ENCODE measurements at places on chromosomes 7 and 10.

DNA sequence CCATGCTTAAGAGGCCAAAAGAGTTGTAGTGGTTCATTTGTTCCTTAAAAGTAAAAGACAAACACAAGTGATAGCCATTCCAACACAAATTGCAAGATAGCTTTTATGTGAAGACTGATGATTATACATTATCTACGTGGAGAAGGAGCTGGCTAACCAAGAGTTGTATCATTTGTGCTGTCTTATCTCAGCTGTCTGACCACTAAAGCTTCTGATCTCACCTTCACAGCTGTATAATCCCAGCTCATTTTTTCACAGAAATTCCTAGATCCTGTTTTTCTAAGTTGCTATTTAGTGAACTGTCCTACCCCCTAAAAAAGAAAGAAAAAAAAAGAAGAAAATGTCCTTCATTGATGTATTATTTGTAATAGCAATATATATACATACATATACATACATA is 9.8 kb downstream of the USP6NL start:
- no peak for DNase-seq

DNA sequence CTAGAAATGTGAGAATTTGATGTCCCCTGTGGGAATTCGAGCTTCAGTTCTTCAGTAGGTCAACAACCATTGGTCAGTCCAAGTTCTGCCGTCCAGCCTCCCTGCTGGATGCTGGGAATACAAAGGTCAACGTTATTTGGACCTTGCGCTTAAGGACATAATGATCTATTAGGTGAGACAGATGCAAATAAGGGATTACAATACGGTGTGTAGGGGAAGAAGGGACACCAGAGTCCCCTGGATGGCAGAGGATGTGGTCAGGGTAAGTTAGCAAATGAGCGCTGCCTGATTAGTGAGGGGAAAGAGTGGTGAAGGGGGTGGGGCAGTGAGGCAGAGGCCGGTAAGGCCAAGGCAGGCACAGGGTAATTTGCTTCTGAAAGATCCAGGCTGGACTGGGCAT is 16.2 kb downstream of the CCNY start:
- DNase-seq: no peak

GRCh38 chr10:74925708-74926107 is 99.3 kb downstream of the KAT6B start:
- DNase-seq: no peak

- DNase-seq: no peak
Observed at GRCh38 chr10:62462461-62462860, 88.3 kb downstream of the ZNF365 start.

DNA sequence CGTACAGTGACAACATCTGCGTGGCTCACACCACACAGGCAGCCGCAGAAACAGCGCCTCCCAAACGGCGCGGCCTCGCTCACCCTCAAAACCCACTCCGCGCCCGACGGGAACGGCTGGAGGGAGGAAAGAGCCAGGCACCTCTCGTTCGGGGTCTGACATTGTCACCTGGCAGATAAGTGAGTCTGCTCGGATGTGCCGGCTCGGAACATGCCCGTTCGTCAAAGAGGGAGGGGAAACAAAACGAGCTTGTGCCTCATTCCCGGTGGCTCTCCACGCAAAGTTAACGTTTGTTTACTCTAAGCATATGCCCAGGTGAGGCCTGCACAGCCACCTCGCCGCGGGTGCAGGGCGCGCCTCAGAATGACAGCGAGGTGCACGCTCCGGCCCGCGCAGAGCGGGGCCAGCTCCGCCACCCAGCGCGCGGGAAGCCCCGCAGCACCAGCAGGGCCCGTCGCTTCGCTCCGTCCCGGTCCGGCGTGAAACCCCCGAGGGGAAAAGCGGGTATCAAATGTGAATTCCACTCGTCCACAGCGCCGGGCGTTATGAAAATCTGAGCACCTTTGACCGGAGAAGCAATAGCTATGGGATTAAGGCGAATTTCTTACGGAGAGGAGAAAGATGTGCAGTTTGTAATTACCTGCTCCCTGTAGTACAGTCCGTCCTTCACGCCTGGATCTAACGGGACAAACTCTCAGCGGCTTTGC is 13.1 kb downstream of the CNPY1 start:
- DNase-seq: no peak

DNA sequence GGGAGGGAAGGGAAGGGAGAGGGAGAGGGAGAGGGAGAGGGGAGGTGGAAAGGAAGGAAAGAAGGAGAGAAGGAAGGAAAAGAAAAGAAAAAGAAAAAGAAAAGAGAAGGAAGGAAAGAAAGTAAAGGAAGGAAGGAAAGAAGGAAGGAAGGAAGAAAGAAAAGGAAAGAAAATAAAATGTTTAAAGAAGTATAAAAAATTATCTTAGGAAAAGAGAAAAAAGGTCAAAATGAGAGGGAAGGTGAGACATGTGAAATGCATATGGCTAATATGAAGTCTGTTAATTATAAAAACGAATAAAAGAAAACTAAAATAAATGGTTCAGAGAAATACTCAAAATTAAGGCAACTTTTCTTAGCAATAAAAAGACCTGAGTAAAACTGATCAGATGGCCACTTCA is 46.1 kb upstream of the ANLN start:
- no peak for DNase-seq

DNA sequence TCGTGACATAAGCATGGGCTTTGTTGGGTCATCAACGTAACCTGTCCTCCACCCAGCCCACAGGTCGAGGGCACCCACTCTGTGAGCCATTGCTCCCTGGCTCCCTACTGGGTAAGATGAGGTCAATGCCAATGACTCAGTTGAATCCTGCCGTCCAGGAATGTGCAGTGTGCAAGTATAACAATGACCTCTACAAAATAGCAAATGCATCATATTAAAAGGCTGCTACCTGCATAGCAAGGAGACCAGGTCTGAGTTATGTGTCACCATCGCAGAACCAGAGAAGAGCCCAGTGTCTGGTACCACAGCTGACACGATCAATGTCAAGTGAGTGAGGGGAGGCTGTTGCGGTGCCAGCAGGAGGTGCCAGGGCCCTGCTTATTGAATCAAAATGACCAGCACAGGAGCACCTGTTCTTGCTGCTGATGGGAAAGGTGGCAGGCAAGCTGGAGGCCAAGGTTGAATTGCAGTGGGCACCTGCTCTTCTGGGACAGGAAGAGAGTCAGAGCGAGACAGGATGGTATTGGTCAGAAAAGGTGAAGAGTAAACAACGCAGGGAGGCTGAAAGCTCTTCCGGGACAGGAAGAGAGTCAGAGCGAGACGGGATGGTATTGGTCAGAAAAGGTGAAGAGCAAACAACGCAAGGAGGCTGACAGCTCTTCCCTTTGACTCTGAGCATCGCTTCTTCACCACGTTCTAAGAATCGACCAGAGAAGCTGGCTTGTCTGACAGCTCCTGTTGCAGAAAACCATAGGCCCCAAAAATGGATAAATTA is 108.7 kb upstream of the ADAM12 start:
- no peak for DNase-seq

DNA sequence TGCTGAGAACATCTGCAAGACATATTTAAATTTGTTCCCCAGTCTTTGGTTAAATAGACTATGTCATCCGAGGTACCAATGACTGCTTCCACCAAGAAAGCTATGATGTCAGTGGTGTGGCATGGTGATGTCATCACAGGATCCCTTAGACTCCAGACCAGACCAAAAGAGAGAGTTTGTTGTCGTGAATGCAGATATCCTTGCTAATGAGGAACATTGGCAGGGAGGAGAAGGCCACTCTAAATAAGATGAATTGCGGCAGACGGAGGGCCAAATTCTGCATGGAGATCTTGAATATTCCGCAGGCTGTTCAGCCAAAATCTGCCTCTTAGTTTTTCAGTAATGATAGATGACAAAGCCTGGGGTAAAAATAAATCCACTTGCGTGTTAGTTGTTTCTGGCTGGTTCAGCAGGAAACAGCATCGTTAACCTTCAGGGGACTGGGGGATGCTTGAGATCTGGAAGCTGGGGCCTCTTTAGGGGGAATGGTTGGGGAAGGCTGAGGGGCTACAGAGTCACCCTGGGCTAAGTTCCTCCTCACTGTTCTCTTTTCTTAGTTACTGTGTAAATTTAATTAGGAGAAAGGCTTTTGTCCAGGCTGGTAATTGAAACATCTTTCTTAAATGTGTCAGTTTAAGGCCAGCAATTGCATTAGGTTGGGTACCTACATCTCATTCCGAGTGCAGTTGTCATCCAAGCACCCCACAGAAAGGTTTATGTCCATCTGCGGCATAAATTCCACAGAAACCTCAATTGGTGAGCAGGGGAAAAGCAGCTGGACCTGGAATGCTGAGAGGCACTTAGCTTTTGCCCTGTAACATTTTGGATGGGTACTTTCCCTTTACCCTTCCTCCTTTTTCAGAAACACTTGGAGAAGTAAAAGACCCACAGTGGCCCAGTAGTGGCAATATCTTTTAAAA is 11.6 kb upstream of the CAMK1D start:
- DNase-seq: no peak

All from epithelial cell of prostate (primary cell).